ENCODE measurements at places on chromosomes 2 and 18. TPM values are rescaled to one million over a fixed set of nuclear protein-coding genes. Genes with fewer than 3 reads are reported as not detected.

GRCh38 chr2:5537180-5537688, 154.9 kb upstream of the SOX11 start:
- DNase-seq = no peak

The TCF23 gene
- not detected for polyA plus RNA-seq

DNA sequence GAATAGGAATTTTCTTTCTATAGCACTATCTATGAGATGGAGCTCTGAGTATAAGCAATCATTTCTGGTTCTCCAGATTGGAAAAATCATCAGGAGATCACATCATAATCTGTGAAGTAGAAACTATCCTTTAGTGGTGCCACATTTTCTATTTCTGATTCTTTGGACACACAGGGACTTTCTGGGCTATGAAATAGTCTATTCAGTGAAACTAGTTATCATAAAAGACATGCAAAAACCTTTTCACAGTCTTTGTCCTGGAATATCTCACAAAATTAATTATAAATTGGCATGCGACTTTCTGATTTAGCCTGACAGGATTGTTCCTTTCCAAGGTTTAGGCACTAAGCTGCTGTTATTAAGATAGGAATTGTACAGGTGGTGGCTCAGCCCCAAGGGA, 428.6 kb downstream of the DLGAP1 start:
- no peak for DNase-seq

DNA sequence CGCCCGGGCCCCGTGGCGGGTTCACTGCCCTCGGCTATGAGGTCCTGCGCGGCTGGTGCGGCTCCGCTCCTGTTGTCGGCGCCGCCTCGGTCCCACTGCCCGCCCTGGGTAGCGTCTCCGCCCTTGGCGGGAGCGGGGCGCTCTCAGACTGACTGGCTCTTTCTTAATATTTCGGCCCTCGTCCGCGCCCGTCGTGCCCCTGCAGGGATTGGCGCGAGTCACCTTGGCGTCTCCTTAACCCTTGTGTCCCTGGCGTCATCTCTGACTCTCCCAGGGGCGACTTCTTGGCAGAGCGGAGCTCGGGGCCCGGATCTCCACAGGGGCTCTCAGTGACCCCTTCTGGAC, 1.3 kb downstream of the PTMA start:
- DNase-seq = peak; percentile 27

The MBP gene
- 2.0 TPM for polyA plus RNA-seq

- DNase-seq = no peak
Measured at GRCh38 chr18:67451960-67452359, 64.6 kb downstream of the DSEL start.

GRCh38 chr2:195561116-195561921, 95.7 kb upstream of the SLC39A10 start:
- DNase-seq = no peak

DNA sequence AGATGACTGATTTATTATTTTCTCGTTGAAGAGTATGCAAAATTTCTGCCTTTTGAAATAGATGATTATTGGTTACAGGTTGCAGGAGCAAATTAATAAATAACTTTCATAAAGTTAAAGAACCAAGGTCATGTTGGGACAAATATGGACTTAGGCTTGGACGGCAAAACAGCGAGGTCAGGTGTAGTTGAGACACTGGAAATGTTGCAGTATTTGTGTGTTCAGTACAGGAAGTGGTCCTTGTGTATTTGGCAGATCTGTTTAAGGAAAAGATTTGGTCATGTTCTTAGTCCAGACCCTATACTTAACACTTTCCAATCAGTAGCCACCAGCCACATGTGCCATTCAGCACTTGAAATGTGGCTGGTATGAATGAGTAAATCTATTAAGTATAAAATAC, 486.5 kb downstream of the TDRD15 start:
- no peak for DNase-seq

DNA sequence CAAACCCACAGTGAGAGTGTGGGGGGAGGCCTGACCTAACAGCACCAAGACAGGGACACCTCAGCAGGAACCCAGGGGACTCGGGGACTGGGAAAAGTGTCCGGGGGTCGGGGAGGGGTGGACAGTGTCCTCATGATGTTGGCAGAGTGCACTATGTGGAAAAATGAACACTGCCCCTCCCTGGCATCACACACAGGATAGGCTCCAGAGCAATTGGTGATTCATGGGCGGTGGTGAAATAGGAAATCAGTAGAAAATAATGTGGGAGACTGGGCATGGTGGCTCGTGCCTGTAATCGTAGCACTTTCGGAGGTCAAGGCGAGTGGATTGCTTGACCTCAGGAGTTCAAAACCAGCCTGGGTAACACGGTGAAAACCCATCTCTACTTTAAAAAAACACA, 3.6 kb upstream of the ANO7 start:
- DNase-seq = no peak

The CYTIP gene
- not detected for polyA plus RNA-seq

The MYO5B gene
- 0.40 TPM for polyA plus RNA-seq

- peak; percentile 77 for DNase-seq
Measured at GRCh38 chr18:58362027-58362575, 266.8 kb downstream of the ALPK2 start.

GRCh38 chr2:3193443-3194330, 183.9 kb downstream of the EIPR1 start:
- DNase-seq = no peak

- DNase-seq = no peak
Measured at GRCh38 chr2:223008162-223008561, 43.8 kb upstream of the KCNE4 start.

DNA sequence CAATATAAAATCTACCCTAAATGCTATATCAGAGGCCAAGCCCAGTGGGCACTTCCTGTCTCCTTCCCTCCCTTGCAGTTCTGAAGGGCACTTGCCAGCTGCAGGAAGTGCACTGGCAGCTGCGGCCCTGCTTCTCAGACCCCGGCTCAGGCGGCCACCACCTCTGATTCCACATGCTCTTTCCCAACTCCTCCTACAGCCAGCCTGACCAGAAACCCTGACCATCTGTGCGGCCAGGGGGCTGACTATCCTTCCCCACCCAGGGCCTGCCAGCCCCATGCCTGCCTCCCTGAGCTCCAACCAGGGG, 88.6 kb downstream of the ZBTB7C start:
- DNase-seq = no peak

GRCh38 chr2:45184606-45185005, 175.4 kb upstream of the SIX2 start:
- no peak for DNase-seq

The SLC14A1 gene
- polyA plus RNA-seq = not detected

GRCh38 chr2:108919571-108920373, 69.2 kb downstream of the EDAR start:
- DNase-seq = no peak

The LYPD1 gene
- polyA plus RNA-seq = 121 TPM

GRCh38 chr18:39698436-39698835, 2132.8 kb upstream of the CELF4 start:
- no peak for DNase-seq

DNA sequence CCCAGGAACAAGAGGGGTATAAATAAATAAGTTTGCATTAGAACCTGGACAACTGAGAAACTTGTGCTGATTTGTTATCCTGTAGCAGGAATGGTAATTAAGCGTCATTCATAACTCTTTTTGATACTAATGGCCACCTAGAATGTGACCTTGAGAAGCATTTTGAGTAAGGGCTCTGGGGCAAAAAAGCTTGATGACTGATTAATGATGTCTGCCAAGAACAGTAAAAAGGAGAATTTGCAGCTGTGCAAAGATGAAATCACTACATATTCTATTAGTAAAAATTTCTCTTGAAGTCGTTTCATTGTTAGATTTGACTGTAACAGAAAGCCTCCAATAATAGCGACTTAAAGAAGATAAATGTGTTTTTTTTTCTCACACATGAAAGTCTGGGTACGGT, 157.7 kb downstream of the PRKCE start:
- DNase-seq = no peak

DNA sequence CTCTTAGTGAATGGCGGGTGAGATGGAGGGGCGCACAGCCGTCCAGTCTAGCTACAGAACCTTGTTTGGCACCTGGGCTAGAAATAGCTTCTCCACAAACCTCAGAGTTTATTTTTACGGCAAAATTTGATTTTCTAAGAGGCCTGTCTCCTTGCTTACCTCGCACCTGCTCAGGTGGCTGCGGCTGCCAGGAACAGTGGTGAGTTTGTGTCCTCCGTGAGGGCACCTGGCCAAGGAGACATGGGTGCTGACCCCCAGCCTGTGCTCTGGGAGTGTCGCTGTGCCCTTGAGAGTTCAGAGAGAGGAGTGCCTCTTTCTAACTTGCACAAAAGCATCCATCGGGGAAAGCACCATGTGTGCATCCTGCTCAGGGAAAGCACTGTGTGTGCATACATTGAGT, 97.2 kb downstream of the KLHL29 start:
- DNase-seq = no peak

DNA sequence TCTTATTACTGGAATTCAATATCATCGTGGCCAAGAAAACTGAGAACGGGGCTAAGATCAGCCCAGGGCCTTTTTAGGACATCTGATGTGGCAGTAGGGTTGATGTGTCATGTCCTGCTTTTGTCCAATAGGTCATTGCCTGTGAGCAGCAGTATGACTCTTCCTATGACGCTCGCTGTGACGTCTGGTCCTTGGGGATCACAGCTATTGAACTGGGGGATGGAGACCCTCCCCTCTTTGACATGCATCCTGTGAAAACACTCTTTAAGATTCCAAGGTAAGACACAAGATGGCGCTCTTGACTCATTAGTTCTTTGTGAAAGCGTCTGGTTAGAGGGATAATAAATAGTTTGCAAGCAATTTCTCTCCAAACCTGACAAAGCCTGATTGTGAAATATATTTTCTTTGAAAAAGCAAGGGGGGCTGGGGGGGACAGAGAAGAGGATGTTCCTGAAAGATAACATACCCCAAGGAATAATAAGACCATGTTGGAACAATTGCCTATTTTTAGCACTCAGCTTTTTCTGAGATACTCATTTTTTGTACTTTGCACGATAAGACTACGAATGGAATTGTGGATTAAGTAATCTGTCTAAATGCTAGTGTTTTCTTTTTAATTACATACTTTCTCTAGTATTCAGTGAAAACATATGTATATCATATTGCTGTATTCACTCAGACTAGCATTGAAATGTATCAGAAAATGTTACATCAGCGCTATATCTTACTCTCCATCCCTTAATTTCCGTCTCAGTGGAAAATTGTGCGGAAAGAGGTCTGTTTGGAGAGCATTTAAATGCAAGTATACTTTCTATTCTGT, 58.1 kb downstream of the MYO3B start:
- DNase-seq = peak; percentile 72

GRCh38 chr18:79769698-79770500, 27.8 kb upstream of the KCNG2 start:
- DNase-seq = no peak

The EML4 gene
- 11.1 TPM for polyA plus RNA-seq

- DNase-seq = no peak
Measured at GRCh38 chr2:162710287-162710890, 128.2 kb downstream of the KCNH7 start.

- DNase-seq = peak; percentile 15
Measured at GRCh38 chr18:11027862-11028261, 121.5 kb downstream of the PIEZO2 start.

The DCDC2C gene
- polyA plus RNA-seq = not detected

GRCh38 chr18:69387186-69387585, 13.5 kb upstream of the DOK6 start:
- no peak for DNase-seq

The ALPI gene
- polyA plus RNA-seq = not detected

The CCDC121 gene
- 0.92 TPM for polyA plus RNA-seq

The PRKAG3 gene
- polyA plus RNA-seq = not detected

The SMAD7 gene
- polyA plus RNA-seq = 10.2 TPM

Measured in endothelial cell of umbilical vein (primary cell).